Fibroblast of the aortic adventitia (primary cell): ENCODE measurements at places on chromosomes 11 and 22. TPM values are rescaled to one million over a fixed set of nuclear protein-coding genes. Genes with fewer than 3 reads are reported as not detected.

TMEM86A gene
- 0.27 and 9.6 TPM in 2 replicates for total RNA-seq

LINC01488 gene
- not detected in 2 replicates for total RNA-seq

MFRP gene
- 0.08 TPM in 1 of 2 replicates, not detected in the other for total RNA-seq

PANX3 gene
- total RNA-seq = not detected in 2 replicates

KDM4D gene
- total RNA-seq = 0.08 and 1.1 TPM in 2 replicates

CADM1 gene
- total RNA-seq = 0.16 and 0.45 TPM in 2 replicates

PKDREJ gene
- 0.09 TPM in 1 of 2 replicates, not detected in the other for total RNA-seq

SLC5A1 gene
- total RNA-seq = under 0.01 and 0.25 TPM in 2 replicates

RFPL3 gene
- not detected in 2 replicates for total RNA-seq

TUBA8 gene
- total RNA-seq = 0.72 TPM in 1 of 2 replicates, not detected in the other

SH3BP1 gene
- 1.8 and 4.6 TPM in 2 replicates for total RNA-seq

OR2AT4 gene
- under 0.01 TPM in 1 of 2 replicates, not detected in the other for total RNA-seq

POLR2L gene
- total RNA-seq = 61.7 and 135 TPM in 2 replicates

SGSM1 gene
- total RNA-seq = not detected in 2 replicates

KRTAP5-10 gene
- not detected in 2 replicates for total RNA-seq

RAB39A gene
- total RNA-seq = not detected in 2 replicates

SLC22A6 gene
- not detected in 2 replicates for total RNA-seq

DKK3 gene
- 94.3 and 334 TPM in 2 replicates for total RNA-seq

GSTT2 gene
- total RNA-seq = 0.54 TPM in 1 of 2 replicates, not detected in the other

SUSD2 gene
- 0.99 and 5.6 TPM in 2 replicates for total RNA-seq

ART5 gene
- total RNA-seq = 0.81 and 3.4 TPM in 2 replicates
